HTR-8/SVneo (cell line): ENCODE measurements at places on chromosomes 1 and 21.
A peak's percentile ranks its signal among the peaks of the same experiment; 100 is the strongest.

- DNase-seq = no peak
Measured at GRCh38 chr1:165512816-165513215, 31.0 kb upstream of the LRRC52 start.

- no peak for DNase-seq
Measured at GRCh38 chr1:91498498-91499245, 2.0 kb upstream of the CDC7 start.

- peak; percentile 23 for DNase-seq
Measured at GRCh38 chr1:198892065-198892464, 253.2 kb downstream of the PTPRC start.

- DNase-seq = no peak
Measured at GRCh38 chr1:78619803-78620579, at the start of gene IFI44L. IFI44L (plus strand) TSS chr1:78620448; CDS start chr1:78627916, 7,468 bp downstream.

DNA sequence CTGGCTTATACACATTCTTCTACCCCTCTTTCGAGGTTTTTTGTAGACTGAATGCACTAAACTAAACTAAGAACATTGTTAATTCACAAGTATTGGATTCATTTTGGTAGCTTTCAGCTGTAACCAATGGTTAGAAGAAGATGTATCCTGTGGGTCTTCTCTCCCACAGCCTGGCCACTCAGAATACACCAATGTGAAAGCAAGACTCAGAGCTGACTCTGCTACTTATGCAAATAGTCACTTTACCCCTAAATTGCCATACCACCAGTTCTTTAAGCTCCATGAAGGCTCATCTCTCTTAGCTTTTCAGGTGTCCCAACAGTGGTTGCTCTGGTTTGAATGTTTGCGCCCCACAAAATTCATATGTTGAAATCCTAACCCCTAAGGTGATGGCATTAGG is 60.1 kb downstream of the RGS13 start:
- no peak for DNase-seq

GRCh38 chr1:87131809-87132283 is 196.8 kb upstream of the LMO4 start:
- peak; percentile 75 for DNase-seq

- peak; percentile 71 for DNase-seq
Measured at GRCh38 chr1:248872752-248873408, 14.0 kb upstream of the ZNF692 start.

DNA sequence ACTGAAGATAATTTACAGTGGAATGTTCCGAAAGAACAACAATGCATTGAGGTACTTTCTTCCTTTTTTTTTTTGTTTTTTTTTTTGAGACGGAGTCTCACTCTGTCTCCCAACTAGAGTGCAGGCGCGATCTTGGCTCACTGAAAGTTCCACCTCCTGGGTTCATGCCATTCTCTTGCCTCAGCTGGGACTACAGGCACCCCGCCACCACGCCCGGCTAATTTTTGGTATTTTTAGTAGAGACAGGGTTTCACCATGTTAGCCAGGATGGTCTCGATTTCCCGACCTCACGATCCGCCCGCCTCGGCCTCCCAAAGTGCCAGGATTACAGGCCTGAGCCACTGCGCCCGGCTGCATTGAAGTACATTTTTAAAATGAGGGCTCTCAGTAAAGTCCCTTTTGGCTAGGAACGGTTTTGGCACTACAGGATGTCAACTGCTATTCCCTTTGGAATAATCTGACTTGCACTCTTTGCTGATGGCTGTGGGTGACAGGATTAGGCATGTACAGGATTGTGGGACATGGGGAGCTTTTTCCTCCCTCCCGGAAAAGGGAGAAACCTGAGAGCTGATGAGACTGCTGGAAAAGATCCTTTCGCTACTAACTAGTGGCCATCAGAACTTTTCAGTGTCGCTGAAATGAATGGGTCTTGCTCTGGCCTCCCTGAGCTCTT is 56.9 kb upstream of the EDEM3 start:
- no peak for DNase-seq

DNA sequence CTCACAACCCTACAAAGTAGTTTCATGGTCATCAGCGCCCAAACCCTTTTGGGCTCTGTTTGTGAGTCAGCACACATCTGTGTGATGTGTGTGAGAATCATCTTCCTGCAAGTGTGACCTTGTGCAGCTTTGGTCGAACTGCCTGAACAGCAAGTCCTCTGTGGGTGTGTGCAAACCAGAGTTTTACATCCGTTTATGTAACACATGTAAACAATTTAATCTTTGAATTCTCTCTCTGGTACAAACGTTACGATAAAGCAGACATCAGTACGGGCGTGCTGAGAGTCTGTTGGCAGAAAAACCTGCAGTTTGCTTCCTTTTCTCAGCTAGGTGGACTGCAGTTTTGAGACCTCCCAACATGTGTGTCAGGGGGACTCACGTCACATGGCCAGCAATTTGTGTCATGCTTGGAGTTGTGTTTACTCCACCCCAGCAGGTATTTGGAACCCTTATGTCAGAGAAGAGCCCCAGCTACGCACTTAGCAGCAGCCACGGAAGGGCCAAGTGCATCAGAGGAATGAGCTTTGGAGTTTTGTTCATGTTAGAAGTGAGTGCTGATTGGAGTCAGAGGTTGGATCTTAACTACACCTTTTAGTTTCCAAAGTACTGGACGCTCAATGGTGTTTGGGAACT is 230.8 kb downstream of the PAPPA2 start:
- DNase-seq = no peak

DNA sequence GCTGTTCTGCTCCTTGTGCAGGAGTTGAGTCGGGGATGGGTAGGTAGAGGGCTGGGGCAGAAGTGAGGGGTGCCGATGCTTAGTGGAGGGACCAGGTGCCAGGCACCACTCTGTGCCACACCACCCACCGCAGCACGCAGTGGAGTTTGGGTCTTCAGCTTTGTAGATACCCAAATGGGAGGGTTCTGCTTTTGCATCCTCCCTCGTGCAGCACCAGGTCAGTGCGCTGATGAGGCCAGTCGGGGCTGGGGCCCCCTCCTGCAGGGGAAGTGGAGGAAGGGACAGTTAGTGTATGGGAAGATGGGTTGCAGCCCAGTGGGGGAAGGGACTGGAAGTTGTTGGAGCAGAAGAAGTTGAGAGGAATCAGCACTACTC is 244.0 kb downstream of the RHOU start:
- no peak for DNase-seq

- DNase-seq = no peak
Measured at GRCh38 chr1:58763214-58763613, 20.6 kb downstream of the JUN start.

GRCh38 chr1:26994787-26995517 is 1.5 kb downstream of the TRNP1 start:
- DNase-seq = no peak

DNA sequence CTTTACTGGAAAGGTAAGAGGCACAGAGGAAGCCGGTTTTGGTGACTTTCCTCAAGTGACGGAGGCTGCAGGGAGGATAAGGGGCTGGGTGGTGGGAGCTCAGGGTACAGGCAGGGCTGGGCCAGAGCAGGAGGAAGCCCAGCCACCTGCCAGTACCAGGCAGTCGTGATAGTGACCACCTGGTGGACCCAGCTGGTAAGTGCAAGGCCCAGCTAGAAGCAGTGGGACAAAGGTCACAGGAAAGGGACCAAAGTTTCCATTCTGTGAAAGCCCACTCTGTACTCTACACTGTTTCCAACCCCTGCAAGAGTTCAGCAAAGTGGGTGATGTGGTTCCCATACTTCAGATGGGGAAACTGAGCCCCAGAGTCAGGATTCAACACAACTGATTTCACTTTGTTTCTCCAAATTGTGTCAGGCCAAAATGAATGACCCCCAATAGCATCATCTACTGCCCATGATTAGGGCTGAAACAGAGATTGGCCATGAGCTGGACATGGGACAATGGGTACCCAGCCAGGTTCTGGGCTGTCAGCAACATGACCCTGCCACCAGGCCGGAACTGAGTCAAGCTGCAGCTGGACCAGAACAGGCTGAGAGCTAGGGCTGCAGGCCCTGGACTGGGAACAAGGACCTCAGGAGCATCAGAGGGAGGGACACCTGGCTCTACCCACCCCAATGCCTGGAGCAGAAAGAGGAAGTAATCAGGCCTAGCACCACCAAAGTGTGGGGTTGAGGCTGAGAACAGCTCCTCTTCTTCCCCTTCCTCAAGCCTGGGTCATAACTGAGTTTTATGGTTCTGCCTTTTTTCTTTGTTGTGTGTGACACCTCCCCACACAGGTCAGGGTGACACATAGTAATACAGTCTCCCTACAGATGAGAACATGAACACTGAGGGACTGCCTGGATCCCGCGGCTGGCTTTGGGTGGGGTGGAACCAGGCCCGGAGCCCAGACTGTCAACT is 50.2 kb downstream of the KCNN3 start:
- DNase-seq = no peak

DNA sequence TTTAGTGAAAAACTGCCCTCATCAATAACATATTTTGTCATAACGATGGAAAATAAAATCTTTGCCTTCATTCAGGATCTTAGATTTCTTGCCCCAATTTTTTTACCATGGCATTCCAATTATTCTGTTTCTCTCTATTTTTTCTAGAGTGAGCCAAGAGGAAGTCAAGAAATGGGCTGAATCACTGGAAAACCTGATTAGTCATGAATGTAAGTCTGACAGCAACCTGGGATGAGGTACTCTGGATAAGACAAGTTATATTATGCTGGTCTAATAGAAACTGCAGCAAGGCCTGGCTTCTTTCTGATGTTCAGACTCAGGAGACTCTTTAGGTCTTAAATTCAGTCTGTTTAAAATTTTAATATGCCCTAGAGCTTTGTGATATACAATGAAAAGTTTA is 3.5 kb downstream of the RGS4 start:
- no peak for DNase-seq

DNA sequence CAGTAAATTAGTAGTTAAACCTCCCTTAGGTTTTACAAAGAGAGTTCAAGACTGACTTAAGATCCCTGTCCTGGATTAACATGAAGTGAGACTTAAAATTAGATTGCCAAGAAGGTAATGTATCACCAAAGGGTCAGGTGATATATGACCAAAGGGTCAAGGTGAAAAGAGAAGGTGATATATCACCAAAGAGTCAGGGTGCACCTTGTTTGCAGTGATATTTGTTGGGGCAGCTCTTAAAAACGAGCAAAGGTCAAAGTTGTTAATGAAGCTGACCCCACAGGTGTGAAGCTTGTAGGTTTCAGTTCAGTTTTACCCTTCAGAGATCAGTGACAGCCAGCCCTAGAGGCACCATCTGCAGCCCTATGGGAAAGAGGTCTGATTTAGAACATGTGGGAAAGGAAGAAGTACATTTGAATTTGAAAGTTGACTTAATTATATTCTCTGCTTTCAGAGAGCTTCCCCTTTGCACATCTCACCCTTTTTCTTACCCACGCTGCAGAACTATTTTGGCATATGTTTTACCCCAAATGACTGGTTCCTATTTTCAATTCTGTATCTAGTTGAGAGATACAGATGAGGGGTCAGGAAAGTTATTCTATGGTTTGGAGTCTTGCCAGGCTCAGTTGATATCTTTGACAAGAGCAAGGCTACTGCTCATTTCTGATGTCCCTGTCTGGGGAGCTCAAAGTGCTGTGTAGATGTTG is 170.8 kb downstream of the S1PR1 start:
- DNase-seq = no peak

- no peak for DNase-seq
Measured at GRCh38 chr1:54379555-54380289, 26.5 kb downstream of the SSBP3 start.

DNA sequence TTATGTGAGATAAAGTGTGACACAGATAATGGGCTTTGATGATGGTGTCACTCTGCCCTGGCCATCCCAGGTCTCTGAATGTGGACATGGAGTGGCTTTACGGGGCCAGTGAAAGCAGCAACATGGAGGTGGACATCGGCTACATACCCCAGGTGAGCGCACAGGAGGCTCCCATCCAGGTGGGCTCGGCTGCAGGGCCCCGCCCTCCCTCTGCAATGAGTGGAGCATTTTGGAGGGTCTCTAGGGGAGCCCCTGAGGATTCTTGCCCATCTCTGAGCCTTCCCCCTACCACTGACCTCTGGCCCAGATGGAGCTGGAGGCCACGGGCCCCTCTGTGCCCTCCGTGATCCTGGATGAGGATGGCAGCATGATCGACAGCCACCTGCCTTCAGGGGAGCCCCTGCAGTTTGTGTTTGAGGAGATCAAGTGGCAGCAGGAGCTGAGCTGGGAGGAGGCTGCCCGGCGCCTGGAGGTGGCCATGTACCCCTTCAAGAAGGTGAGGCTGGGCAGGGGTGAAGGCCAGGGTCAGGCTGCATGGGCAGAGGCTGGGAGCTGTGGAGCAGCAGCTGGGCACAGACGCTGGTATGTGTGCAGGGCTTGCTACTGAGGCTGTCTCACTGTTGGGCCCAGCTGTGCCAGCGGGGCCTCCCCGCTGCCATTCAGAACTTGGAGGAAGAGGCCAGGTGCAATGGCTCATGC is 8.2 kb upstream of the MTFR1L start:
- no peak for DNase-seq

DNA sequence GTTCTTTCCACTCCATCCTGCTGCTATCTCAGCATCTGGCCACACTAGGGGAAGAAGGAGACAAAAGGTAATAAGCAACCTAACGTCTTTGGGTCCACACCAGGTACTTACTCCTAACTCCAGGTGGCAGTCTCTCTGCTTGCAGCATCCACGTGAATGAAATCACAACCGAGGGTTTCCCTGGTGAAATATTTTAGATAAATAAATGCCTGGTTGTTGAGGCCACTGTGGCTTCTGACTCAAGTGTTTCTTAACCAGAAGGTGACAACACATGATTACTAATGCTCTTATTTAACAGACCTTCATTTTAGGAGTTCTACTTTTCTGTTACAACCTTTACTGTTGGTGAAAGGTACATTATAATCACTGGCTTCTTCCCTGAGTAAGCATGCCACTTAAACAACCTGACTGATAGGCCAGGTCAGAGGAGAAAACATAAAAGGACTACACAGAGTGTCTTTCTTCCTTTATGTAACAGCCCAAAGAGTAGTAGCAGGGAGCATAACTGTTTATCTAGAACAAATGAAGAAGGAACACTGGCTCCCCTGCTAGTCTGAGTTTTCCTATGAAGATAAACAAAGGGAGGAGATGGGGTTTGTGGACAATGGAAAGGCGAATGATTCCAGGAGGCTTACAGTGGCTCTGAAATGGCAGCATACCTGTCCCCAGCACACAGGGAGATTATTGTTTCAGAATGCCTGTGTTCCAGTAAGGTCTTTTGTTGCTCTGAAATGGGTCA is 59.9 kb downstream of the SYT6 start:
- no peak for DNase-seq

DNA sequence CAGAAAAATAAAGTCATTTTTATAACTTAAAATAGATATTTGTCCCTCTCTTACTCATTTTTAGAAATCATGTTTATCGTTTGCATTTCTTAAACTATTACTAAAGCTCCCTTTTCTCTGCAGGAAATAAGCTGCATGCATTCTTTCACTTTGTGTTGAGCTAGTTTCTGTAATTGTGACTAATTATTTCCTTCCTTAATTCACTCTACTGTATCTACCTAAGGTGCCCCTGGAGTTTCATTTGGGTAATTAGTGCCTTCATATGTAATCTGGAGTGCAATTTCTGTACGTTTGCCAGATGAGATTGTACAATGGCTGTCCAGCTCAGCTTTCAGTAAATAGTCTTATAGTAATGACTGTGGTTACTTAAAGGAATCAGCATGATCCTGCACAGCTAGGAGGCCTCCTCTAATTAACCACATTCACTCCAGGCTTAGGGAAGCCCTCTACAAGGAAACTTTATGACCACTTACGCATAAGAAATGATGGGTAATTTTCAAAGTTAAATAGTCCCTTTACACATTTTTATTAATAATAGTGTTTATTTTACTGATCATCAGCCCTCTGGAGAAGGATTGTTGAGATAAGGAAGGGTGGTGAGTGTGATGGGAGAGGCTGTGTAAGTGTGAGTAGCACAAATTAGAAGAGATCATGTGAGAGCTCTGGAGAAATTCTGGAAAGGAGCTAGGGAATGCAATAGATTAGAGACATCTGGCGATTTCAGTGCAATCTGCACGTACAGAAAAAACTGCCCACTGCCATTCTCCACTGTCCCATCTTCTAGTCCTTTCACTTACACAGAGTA is 86.8 kb downstream of the LRRC8C start:
- no peak for DNase-seq
